ENCODE measurements at places on chromosomes 3 and 15.

DNA sequence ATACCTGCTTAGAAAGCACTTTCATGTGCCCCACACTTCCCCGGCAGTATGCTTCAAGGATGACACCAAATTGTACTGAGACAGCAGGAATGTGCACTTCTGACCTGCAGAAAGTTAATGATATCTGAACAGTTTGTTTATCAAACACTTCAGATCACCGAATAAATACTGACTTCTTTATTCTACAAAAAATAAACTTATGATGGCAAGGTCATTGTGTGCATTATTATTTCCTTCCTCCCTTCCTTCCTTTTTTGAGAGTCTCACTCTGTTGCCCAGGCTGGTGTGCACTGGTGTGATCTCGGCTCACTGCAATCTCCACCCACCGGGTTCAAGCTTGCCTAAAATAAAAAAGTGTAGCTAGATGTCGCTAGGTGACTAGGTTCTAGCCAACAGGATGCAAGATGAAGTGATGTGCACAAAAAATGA, 80.3 kb downstream of the FAIM start:
- no peak for DNase-seq

DNA sequence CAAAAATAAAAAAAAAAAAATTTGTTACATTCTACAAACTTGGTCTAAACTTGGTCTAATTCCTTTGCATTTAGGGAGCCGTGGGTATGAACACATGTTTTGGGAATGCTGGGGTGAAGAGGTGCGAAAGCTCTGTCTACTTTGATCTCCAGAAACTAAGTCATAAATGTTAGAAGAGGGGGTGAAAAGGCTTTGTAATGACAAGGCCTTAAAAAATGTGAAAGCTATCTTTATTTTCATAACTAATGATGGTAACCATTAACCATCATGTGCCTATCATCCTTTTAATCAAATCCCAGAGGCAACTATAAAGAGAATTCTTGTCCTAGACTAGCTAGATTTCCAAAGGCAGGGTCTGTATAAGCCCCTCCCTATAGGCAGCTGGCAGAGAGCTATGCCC, 60.9 kb downstream of the PRICKLE2 start:
- no peak for DNase-seq

- DNase-seq, result no peak
Observed at GRCh38 chr15:26729030-26729429, 43.8 kb downstream of the GABRB3 start.

- DNase-seq, result no peak
Observed at GRCh38 chr3:146157325-146158060, 3.5 kb downstream of the PLOD2 start.

GRCh38 chr3:16668776-16669545, 63.7 kb upstream of the DAZL start:
- DNase-seq, result peak; percentile 51

DNA sequence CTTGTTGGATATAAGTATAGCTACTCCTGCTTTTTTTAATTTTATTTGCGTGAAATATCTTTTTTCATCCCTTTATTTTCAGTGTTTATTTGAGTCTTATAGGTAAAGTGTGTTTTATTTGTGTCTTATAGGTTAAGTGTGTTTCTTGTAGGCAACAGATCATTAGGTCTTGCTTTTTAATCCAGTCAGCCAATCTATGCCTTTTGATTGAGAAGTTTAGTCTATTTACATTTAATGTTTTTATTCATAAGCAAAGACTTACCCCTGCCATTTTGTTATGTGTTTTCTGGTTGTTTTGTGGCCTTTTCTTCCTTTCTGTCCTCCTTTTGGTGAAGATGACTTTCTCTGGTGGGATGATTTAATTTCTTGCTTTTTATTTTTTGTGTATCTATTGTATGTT, 232.0 kb downstream of the RAP2B start:
- DNase-seq, result no peak

DNA sequence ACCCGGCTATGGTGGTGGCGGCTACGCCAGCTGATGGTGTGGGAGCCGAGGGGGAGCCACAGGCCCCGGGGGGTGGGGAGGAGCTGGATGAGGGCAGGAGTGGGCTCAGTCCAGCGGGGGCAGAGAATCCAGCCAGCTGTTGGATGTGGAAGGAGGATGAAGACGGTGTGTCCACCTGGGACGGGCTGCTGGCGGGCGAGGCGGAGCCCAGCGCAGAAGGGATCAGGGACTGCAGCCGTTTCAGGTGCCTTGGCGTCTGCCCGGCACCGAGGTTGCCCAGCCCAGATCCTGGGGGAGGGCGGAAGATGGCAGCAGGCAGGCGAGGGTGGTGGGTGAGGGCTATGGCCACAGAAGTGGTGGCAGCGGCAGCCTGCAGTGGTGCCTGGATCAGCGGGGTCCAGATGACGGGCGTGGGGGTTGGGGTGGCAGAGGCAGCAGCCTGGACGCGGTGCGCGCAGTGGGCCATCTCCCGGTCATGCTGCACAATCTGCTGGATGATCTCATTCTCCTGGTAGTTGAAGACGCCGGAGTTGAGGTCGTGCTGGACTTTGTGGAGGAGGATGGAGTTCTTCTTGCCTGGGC, 45.3 kb downstream of the HCN4 start:
- DNase-seq, result peak; percentile 13

DNA sequence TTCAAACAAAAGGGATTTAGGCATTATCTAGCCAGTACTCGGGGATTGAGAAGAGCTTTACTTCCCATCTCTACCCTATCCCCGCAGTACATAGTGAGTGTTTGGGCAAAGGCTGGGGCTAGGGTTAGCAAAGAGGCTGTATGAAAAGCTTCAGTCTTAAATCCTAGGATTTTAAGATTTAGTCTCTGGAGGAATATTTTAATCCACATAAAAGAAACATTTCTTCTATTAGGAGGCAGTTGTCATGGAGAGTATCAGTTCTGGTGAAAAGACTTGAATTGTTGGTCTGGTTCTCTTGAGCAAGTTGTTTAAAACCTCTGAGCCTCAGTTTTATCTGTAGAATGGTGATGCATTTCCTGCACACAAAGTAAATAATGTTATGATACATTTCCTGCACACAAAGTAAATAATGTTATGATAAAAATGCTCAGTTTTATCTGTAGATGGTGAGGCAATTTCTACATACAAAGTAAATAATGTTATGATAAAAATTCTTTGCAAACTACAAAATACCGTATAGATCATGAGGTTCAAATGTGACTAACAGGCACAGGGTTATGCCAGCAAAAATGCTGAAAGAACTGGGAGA, 53.9 kb upstream of the ZBED2 start:
- DNase-seq, result no peak

GRCh38 chr3:134872440-134873388, 77.7 kb downstream of the EPHB1 start:
- DNase-seq, result no peak

Measured in left hindlimb (tissue), 1 donor.